B cell (primary cell): ENCODE measurements at places on chromosomes 5 and 9.

- no peak for DNase-seq
Observed at GRCh38 chr9:135526089-135526729, 5.0 kb downstream of the LCN1 start.

DNA sequence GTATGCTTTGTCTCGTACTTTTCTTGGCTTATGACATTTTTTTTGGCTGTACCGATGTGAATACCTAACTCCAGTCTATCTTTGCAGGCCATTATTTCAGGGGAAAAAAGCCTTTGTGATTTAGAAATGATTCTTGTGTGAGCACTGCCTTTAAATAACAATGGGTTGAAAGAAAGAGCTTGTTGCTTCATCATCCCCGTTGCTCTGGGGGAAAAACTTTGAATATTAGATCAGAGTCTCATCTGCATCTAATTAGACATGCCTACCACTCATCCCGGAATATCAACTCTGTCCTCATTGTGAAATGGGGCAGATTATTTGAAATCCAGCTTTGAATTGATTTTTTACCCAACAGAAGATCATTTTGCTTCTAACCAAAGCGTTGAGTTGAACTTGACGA, 13.5 kb downstream of the CXCL14 start:
- no peak for DNase-seq

DNA sequence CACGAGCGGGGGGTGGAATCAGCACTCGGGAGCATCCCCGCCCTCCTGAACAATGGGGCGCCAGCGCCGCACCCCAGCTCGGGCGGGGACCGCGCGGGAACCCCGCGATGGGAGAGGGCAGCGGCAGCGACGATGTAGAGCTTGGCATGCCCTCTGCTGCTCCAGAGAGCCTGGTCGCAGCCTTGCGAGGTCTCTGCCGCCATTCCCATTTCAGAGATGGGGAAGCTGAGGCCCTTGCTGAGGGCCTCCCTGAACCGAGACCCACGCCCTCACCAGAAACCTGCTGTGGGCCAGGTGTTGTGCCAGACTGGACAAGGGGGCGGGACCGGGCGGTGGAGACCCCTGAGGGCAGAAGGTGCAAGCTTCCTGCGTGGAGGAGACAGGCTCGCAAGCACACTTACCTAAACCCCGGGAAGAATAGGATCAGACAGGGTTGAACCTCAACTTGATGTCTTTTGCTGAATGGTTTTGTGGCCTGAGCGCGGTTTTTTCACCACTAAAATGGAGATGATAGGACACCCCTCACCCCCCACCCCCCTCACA, 647 bp upstream of the MEGF9 start:
- no peak for DNase-seq

DNA sequence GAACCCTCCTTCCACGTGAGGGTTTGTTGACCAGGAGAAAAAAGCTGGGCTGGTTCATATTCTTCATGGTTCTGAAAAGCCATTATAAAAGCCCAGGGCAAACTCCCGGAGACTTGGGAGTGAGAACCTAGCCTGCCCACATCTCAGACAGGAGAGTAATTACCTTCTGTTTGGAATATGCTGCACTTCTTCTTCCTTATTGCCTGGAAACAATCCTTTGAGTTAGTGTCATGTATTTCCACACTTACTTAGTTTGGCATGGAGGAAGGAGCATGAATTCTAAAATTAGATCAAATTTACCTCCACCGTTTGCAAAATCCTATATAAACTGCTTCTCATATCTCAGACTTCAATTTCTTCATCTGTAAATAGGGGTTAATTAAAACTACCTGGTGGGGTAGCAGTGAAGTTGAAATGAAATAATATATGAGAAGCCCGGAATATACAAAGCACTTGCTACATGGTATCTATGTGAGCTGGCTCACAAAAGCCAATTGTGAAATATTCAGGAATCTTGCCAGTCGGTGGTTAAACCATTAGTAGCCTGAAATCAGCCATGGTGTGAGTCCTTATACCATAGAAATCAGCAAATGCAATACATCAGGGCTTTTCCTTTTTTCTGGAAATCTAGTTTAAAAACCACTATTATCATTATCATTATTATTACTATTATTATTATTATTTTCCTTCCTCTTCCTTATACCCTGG, 140.0 kb upstream of the RAD23B start:
- DNase-seq, result no peak

- DNase-seq, result no peak
Observed at GRCh38 chr5:51468196-51468595, 84.9 kb downstream of the ISL1 start.

DNA sequence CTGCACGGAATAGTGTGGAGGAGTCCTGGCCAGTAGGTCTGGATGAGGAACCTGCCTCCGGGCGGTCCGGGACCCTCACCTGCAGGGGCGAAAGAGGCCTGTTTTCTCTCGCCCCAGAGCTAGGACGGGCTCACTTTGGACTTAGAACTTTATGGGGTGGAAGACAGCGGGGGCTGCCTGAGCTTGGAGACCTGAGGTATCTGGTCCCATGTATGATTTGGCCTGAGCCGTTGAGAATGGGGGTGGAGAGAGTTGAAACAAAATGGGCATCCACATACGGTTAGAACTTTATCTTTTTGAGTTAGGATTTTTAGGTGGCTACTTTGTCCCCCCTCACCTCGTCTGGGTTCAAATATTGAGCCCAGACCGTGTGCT, 681 bp upstream of the ETF1 start:
- no peak for DNase-seq

GRCh38 chr5:50965654-50966375, 299.4 kb downstream of the PARP8 start:
- peak; percentile 32 for DNase-seq

DNA sequence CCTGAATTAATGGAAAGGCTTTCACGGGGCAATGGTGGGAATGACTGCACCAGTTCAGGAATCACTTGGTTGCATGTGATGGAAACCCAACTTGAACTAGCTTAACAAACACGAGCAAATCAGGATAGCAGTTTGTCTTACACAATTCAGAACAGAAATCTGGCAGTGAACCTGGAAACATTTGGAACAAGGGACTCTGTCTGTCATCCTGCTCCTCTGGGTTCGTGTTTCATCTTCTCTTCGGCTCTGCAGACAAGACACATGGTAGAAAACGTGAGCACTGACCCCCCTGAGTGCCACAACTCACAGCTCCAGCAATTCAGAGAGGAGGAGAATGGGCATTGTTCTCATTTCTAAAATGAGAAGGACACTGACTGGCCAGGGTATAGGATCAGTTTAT, 218.1 kb upstream of the NREP start:
- no peak for DNase-seq

- no peak for DNase-seq
Observed at GRCh38 chr5:132411304-132412013, 41.9 kb downstream of the SLC22A5 start.

DNA sequence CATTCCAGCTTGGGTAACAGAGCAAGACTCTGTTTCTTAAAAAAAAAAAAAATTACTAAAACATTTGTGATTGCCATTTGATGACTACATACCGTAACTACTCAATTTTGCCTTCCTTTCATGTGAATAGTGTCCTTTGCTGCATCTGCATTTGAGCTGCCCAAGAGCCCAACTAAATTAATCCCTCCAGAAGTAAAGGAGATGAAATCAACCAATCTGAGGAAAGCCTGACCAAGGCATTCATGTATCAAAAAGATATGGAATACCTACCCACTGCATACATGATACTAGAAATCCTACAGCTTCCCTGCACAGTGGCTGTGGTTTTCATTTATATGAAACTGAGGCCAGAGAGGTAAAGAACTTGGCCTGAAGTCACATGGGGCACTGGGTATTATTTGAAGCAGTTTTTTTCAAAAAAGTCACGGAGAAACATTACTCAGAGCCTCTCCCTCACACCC, 177.5 kb downstream of the AOPEP start:
- DNase-seq, result no peak

DNA sequence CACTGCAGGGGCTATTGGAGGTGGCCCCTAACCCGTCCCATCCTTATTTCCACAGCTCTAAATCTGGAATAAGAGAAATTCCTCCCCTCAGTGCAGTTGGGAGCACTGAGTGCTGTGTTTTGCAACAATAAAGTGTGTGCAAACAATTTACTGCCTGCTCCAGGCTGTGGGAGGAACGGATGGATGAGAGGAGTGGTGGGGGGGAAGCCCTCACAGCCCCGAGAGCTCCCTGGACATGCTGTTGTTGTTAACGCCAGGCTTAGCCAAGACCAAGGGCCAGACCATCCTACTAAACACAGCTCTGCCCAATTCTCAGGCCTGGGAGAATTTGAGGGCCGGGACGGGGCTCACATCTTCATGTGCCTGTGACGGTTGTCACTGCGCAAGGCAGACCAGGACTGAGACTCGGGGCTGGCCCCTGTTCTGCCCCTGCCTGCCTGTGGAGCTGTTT, 200.2 kb downstream of the DAB2IP start:
- no peak for DNase-seq

DNA sequence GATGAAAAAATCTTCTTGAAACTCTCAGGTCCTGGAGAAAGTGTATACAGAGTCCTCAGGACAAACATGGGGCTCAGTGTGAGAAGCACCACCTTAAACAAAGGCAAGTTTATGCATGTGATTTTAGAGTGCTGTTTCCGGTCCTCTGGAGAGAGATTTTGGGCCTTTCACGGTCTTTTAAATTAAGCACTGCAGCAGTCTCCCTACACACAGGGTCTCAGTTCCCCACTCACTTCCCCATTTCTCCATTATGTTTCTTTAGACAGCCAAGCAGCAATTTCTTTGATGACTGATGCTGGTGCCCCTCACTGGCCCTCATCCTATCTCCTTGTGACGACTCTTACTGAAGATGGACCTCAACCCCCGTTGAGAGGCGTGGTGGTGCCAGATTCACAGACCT, 220.2 kb upstream of the CLINT1 start:
- peak; percentile 48 for DNase-seq

- DNase-seq, result no peak
Observed at GRCh38 chr5:36855141-36855495, 21.5 kb upstream of the NIPBL start.

- no peak for DNase-seq
Observed at GRCh38 chr9:16106021-16106571, 553.3 kb downstream of the CCDC171 start.

DNA sequence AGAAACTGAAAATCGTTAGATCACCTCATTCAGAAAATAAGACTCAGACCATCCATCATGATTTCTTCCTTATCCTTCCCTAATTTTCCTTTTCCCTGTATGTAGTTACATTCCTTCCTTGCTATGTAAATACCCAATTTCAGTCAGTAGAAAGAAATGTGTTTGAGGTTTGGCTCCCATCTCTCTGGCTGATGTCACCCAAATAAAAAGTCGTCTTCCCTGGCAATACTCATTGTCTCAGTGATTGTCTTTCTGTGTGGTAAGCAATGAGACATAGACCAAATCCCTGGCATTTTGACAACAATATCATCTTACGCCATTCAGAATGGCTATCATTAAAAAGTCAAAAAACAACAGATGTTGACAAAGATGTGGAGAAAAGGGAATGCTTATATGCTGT, 303.9 kb upstream of the EDIL3 start:
- DNase-seq, result no peak

- peak; percentile 45 for DNase-seq
Observed at GRCh38 chr5:17314907-17315471, 97.6 kb downstream of the BASP1 start.

DNA sequence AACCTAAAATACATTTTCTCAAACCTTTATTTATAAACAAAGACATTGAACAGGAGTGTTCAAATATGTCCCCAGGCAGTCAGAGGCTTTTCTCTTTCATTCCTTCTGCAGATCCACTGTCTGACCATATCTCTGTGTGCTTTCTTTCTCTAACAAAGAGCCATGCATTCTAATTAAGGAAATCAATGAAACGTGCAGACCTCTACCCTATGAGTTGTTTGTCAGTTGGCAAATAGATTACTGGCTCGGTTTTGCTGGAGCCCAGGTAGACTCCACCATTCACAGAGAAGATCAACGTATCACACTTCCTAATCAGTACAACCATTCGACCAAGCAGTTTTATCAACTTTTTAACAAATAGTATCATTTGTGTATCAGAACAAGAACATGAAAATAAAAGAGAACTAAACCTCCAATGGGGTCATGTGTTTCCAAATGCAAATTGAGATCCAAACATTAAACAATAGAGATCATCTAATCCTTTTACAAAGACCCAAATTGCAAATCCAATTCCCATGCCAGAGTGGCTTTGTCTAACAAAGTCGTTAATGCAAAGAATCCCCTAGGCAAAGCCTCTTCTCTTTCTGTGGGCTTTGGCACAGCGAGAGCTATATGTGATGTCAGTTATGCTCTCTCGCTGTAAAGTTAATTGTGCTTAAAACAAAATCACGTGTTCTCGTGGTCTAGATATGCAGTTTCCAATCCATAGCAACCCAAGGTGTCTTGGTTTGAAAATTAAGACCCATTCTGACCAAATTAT, 16.8 kb downstream of the KLF4 start:
- DNase-seq, result no peak

GRCh38 chr5:99945478-99946442, 589.4 kb upstream of the FAM174A start:
- no peak for DNase-seq

GRCh38 chr5:166505544-166505943, 1785.9 kb upstream of the WWC1 start:
- no peak for DNase-seq

GRCh38 chr9:96619124-96619465, 548 bp downstream of the CDC14B start:
- peak; percentile 33 for DNase-seq

DNA sequence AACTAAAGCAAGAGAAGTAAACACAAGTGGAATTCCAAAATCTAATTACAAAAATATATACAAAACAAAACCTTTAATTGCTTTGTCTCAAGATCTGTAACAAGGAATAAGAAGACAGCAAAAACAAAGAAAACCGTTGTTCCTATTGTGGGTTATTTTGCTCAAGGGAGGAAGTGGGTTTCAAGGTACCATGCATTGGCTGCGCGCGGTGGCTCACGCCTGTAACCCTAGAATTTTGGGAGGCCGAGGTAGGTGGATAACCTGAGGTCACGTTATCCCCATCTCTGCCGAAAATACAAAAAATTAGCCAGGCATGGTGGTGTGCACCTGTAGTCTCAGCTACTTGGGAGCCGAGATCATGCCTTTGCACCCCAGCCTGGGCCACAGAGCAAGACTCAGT, 12.1 kb upstream of the IQGAP2 start:
- DNase-seq, result no peak

- no peak for DNase-seq
Observed at GRCh38 chr5:154260224-154260927, 69.8 kb downstream of the GALNT10 start.

DNA sequence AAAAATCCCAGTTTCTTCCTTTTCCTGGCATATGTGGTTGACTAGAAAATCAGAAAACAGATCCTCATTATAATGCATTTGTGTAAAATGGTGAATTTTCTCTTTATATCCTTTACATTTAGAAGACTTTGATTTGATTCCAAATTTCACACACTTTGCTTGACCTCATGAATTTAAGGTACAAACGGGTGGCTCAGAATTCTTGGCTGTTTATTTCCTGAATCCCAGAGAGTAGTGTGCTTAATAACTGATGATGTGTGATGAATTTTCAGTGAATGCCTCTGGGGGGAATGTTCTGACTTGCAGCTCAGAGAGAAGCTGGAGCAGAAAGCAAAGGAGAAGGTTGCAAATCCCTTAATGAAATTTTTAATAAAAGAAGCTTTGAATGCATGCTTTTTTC, 126.8 kb downstream of the SPATA31D1 start:
- no peak for DNase-seq
